ENCODE measurements at places on chromosomes 13 and 19. TPM values are rescaled to one million over a fixed set of nuclear protein-coding genes. Genes with fewer than 3 reads are reported as not detected.

RASAL3 gene
- total RNA-seq: 78.5 TPM

DNA sequence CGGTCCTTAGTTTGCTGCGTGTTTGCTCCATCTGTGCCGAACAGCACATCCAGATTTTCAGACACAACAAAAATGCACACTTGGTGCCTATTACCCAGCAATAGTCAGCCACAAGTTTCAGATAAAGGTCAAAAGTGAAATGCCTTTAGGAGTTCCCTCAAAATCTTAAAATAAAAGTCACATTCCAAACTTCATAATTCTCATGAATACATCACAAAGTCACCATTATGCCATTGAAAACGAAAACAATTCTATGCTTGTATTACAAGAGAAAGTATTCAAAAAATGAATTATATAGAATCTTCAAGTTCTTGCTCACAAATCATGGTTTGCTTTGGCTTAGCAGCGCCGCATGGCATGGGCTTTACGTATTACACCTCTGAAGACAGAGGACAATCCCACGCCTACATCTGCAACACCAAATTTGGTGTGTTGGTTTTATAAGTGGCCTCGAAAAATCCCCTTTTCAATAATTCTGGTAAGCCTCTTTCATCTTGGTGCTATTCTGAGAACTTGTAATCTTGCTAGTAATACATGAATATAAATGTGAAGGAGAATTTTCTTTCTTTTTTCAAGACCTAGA is 26.6 kb downstream of the COL4A1 start:
- DNase-seq: no peak
- H3K4me1 ChIP-seq: no peaks in the 10 kb centered on the region
- no peak overlapping the region for H3K4me3 ChIP-seq
- no peak overlapping the region for H3K27ac ChIP-seq
- H3K36me3 ChIP-seq: no peaks in the 10 kb centered on the region
- H3K27me3 ChIP-seq: no peaks in the 10 kb centered on the region

- no peak overlapping the region for H3K27ac ChIP-seq
- no peaks in the 10 kb centered on the region for H3K27me3 ChIP-seq
- peaks cover 4% of the 10 kb centered on the region for H3K36me3 ChIP-seq
- H3K4me1 ChIP-seq: peaks cover 17% of the 10 kb centered on the region
- no peak for DNase-seq
These were observed 12.7 kb downstream of the C19orf12 start for GRCh38 chr19:29702161-29702962.

DNA sequence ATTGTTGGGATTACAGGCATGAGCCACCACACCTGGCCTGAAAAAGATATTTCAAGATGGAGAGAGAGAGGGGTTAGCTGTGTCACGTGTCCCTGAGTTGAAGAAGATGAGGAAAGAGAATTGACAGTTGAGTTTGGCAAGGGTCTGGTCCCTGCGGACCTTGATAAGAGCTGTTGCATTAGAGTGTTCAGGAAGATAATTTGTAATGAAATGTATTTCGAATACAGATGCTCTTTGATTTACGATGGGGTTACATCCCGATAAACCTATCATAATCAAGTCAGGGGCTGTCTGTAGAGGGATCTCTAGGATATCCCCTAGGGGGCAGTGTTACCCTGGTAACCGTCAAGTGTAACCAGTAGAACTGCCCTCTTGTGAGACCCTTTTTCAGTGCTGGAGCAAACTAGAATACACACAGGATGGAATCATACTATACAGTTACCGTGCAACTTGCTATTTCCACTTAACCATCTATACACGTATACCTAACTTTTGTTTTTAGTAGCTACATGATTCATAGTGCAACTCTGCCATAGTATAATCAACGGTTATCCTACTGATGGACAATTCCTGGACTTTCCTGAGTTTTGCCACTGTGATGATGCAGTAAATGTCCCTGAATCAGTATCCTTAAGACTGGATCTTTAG is 1.5 kb upstream of the ELOF1 start:
- peaks cover 3% of the 10 kb centered on the region for H3K4me1 ChIP-seq
- H3K27me3 ChIP-seq: no peaks in the 10 kb centered on the region
- peak overlapping the region; percentile 83 for H3K4me3 ChIP-seq

SH2D3A gene
- 20.6 TPM for total RNA-seq

- H3K4me3 ChIP-seq: no peak overlapping the region
- no peak for DNase-seq
- H3K27ac ChIP-seq: no peak overlapping the region
- no peaks in the 10 kb centered on the region for H3K4me1 ChIP-seq
These were observed 32.1 kb upstream of the FARP1 start for GRCh38 chr13:98110749-98111148.
